BJ (cell line): ENCODE measurements at places on chromosomes 1 and 21.

- no peak for DNase-seq
Measured at GRCh38 chr1:89382479-89382878, 18.6 kb downstream of the GBP6 start.

GRCh38 chr1:63327417-63328054 lies 5.2 kb downstream of the FOXD3 start:
- DNase-seq = no peak

GRCh38 chr1:204198348-204199340 lies 2.4 kb upstream of the KISS1 start:
- peak; percentile 61 for DNase-seq

DNA sequence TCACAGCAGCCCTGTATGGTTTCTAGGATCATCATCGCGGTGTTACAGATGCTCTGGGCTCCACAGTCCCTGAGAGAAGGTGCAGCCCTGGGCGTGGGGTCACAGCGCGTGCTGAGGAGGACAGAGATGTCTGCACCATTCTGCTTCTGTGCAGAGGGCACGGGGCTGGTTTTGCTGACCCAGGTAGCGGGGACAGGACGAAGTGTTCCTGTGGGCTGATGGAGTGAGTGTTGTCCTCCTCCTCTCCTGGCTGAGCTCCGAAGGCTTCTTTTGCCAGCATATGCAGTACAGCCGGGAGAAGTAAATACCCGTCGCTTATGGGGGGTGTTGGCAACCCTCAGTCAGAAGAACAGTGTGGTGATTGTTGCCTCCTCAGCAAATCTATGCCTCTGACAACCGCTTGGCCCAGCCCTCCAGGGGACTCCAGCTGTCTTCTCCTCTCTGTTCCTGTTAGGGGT lies 101.5 kb downstream of the DDX20 start:
- no peak for DNase-seq

DNA sequence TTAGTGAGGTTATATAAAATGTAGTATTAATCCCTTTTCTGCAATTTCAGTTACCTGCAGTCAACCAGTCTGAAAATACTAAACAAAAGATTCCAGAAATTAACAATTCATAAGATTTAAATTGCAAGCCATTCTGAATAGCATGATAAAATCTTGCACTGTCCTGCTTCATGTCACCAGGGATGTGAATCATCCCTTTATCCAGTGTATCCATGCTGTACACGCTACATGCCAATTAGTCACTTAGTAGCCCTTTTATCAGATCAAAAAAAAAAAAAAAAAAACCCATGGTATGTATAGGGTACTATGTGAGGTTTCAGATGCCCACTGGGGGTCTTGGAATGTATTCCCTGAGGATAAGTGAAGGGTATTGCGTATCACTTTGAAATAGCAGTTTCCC lies 191.3 kb upstream of the HP1BP3 start:
- DNase-seq = no peak
